Esophagus mucosa (tissue), 1 donor: ENCODE measurements at places on chromosomes 6 and 20. TPM values are rescaled to one million over a fixed set of nuclear protein-coding genes. Genes with fewer than 3 reads are reported as not detected.

DCDC2 gene
- total RNA-seq = not detected

SMOC2 gene
- 1.9 TPM for total RNA-seq

OOEP gene
- total RNA-seq = 0.36 TPM

PTCRA gene
- total RNA-seq = not detected

MCHR2 gene
- not detected for total RNA-seq

DSP gene
- 1,306 TPM for total RNA-seq

KCNK16 gene
- not detected for total RNA-seq
